ENCODE measurements at places on chromosomes 1 and 21.

- DNase-seq, result no peak
Observed at GRCh38 chr1:116066868-116067565, 44.2 kb upstream of the MAB21L3 start.

DNA sequence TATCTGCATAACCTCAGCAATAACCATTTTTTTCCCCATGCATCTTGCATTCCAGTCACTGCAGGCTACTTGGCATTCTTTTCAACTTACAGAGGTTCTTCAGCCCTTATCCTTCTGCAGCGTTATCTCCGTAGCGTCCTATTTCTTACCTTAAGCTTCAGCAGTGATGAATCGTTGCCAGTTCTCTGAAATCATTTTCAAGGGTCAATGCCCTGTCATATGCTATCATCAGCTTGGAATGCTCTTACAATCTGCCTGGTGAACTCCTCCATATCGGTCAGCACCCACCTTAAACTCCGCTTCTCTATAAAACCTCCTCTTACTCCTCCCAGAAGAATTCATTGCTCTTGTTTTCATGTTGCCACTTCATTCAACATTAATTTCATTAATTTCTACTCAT is 105.1 kb upstream of the DPH5 start:
- no peak for DNase-seq

DNA sequence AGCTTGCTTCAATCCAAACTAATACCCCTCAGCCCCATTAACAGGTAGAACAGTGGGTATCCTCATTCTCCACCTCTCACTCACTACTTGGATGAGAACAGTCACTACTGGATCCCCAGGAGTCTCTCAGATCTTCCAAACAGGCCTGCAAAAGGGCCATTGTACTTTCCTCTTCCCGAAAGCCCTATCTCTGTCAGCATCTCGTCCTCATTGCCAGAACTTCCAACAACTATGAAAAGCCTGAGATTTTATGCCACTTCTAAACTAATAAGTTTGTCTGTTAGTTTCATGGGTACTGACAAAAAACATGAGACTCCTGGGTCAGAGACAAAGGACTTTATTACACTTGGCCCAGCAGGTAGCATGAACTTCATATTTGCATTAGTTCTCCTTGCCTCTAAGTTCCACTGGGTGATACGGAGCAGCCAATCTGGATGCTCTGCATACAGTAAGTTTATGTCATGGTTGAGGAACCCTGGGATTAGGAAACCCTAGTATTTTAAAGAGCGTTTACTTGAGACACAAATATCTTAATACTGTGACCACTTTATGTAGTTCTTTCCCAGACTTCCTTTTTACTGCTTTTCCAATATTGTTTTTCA is 38.1 kb downstream of the VANGL2 start:
- no peak for DNase-seq

GRCh38 chr1:29120947-29121485 is 2.7 kb downstream of the TMEM200B start:
- no peak for DNase-seq

DNA sequence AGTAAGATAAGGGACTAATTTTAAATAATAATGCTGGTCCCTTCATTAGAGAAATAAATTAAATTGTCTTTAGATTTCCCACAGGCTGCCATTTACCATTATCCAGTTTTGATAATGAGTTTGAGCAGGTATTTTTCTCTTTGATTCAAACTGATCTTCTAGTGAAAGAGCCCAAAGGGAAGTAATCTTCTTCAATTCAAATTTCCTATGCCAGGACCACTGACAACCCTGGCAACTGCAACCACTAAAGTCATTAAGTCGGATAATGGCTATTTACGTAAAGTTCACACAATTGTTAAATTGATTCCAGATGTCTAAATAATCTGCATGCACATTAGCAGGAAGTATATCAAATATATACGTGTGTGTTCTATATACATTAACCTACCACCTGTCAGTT is 399.3 kb downstream of the PTPRC start:
- no peak for DNase-seq

DNA sequence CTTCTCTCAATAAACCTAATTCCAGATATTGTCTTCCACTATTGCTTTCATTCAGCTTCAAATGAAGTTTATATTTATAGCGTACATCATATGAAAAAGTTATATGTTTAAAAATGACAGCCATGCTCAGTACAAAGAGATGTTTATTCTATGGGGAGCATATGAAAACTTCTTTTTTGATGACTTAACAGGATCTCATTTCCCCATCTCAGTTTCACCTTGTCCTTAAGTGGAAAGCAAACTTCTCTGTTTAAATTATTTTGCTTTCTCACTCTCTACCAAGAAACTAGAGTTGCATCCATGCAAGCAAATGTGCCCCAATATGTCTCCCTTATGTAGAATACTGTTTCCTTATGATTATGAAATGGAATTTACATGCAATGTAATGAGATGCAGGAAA is 799.5 kb upstream of the RGS18 start:
- DNase-seq, result no peak

- DNase-seq, result no peak
Observed at GRCh38 chr21:17532292-17532691, 19.4 kb downstream of the CXADR start.

- DNase-seq, result no peak
Observed at GRCh38 chr21:37711286-37711829, 204.9 kb downstream of the KCNJ6 start.

GRCh38 chr1:25040122-25040685 is 110.1 kb upstream of the RUNX3 start:
- DNase-seq, result no peak

DNA sequence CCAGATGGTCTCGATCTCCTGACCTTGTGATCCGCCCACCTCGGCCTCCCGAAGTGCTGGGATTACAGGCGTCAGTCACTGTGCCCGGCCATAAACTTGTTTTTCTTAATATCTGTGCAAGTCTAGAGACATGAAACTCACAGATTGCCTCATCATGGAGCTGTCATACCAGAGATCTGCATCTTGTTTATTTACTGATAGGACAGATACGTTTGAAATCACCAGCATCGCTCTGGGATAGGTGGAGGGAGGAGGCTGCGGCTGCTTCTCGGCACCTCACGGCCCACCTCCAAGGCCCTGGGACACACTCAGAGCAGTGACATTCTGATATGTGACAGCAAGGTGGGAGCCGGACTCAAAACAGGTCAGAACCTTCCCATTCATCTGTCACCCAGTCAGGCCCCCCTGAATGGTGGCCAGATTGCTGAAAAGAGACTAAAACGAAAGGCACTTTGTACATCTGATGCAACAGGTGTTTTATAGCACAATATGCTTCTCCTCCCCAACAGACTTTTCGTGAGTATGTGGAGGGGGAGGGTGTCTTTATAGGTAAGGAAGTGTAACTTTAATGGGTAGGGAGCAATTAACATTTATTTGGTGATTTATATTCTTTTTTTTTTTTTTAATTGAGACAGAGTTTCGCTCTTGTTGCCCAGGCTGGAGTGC is 18.1 kb upstream of the LSM10 start:
- no peak for DNase-seq

GRCh38 chr1:192147221-192147620 is 11.0 kb upstream of the RGS18 start:
- no peak for DNase-seq

DNA sequence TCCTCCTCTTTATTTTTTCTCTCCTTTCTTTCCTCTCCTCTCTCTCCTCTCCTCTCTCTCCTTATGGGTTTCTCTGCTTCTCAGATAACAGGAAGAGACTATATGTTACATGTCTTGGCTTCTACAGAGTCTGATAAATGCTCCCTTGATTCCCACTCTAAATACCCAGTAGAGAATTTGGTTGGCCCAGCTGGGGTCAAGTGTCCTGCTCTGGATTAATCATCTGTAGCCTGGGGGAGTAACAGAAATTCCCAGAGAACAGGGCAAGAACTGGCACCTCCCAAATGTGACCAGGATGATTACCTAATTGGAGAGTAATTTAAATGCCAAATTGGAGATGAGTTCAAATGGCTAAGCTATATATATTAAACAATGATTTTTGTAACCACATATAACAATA is 146.1 kb upstream of the LMO4 start:
- no peak for DNase-seq

GRCh38 chr1:220123889-220124288 is 30.0 kb downstream of the IARS2 start:
- DNase-seq, result no peak

DNA sequence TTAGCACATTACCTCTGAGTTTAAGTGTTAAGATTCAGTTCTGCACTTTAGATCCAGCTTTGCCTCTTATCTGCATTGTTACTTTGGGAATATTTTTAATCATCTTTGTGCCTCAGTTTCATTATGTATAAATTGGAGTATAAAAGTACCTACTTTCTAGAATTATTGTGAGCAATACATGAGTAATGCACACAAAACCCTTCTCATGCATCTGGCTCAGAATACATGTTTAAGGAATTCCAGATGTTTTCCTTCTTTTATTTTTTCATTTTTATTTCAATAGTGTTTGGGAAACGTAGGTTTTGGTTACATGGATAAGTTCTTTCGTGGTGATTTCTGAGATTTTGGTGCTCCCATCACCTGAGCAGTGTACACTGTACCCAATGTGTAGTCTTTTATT is 14.2 kb downstream of the C8A start:
- no peak for DNase-seq

- DNase-seq, result no peak
Observed at GRCh38 chr1:180239145-180240096, 9.4 kb downstream of the LHX4 start.

DNA sequence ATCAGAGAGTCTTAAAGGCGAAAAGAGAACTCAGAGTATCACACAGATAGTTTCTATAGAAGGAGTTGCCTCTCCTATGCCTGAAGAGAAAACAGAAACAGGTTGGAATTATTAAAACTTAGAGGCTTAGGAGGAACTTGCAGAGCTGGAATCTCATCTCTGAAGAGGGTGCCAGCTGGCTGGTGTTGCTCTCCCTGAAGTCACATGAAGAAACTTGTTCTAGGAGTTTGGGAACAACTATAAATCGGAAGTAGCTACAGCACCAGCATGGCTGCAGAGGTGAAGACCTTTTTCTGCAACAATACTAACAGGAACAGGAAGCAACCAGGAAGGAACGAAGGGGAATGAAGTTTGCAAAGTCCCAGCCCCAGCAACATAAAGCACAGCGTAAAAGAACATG is 35.8 kb downstream of the FMO3 start:
- no peak for DNase-seq

DNA sequence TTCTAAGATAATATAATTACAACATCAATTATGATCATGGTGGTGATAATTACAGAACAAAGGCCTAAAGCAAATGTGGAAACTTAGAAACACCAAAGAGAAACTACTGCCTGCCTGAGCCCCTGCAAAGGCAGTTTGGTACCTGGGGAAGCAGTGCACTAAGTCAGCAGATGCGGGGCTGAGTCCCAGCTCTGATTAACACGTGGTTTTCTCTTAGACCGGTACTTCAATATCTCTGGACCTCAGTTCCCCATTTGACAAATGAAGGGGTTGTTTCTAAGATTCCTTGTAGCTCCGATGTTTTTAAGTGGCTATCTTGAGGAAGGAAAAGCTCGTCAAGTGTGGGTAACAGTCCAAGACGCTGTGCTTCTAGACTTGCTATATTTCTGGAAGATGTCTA is 16.7 kb upstream of the PLEKHA6 start:
- no peak for DNase-seq

DNA sequence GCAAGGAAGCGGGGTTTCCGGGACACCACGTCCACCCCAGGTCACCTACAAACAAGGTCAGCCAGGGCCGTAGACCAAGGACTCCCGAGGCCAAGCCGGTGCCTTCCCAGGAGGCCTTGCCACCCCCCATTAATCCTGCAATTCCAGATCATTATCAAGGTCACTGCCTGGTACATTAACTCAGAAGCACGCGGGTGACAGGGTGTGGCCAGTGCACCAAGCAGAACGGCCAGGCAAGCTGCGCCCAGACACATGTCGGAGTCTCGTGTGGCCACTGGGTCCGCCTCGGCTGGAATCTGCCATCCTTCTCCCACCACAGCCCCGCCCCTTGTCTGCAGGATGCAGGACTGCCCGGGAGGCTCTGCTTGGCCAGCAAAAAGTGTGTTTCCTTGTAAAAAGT is 144.7 kb downstream of the PRDM16 start:
- no peak for DNase-seq

- no peak for DNase-seq
Observed at GRCh38 chr1:180217006-180217405, 13.1 kb upstream of the LHX4 start.

DNA sequence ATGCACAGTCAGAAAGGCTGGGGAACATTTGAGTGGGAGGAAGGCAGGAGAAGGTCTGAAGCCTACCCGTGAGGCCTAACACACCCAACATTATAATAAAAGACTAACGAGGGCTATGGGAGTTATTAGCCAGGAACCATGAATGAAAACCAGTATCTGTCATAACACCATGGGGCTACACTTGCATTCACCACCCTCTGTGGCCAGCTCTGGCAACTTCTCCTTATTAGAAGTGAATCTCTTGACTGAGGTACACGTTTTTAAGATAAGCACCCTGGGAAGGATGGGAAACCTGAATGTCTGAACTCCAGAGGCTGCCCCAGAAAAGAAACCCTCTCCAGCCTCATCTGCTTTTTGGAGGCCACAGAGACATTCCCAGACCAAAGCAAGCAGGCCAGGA is 204.3 kb upstream of the RAB4A start:
- DNase-seq, result no peak

GRCh38 chr1:234549447-234550021 is 60.4 kb downstream of the IRF2BP2 start:
- DNase-seq, result no peak

GRCh38 chr1:217946511-217946910 is 315.4 kb downstream of the SPATA17 start:
- no peak for DNase-seq

- DNase-seq, result no peak
Observed at GRCh38 chr1:205907794-205908193, 35.5 kb downstream of the SLC26A9 start.

DNA sequence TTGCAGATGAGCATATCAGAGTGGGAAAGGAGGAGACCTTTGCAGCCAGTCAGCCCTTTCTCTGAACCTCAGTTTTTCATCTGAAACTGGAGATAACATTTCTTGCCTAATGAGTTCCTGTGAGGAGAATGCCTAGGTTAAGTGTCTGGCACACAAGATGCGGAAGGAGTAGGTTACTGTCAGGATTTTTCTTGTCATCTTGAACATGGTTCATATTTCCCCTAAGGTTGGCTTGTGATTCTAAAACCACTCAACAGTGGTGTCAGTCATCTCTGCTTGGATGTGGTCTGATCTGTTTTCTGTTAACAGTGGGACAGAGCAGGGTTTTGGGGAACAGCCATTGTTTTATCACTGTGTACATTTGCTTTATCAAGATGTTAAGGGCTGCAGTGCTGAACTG is 70.6 kb downstream of the TGFB2 start:
- DNase-seq, result no peak

DNA sequence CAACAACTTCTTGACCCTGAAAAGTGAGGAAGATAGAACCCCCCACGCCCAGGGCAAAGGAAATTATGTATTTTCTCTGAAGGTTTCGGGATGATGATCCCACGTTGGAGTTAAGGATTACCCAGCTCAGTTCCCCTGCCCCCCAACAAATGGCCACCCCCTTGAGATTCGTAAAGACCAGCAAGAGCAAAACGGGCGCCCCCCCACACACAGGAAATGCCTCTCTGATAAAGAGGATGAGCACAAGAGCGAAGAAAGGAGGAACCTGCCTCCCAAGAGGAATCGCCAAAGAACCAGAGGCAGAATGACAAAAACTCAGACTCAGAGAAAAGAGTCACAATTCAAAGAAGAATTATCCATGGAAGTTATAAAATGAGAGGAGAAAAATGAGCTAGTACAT is 576.9 kb downstream of the MATN1 start:
- DNase-seq, result no peak

- no peak for DNase-seq
Observed at GRCh38 chr1:8365661-8366362, 47.9 kb downstream of the SLC45A1 start.
